ENCODE measurements at places on chromosomes 1 and 21. TPM values are rescaled to one million over a fixed set of nuclear protein-coding genes. Genes with fewer than 3 reads are reported as not detected.

DNA sequence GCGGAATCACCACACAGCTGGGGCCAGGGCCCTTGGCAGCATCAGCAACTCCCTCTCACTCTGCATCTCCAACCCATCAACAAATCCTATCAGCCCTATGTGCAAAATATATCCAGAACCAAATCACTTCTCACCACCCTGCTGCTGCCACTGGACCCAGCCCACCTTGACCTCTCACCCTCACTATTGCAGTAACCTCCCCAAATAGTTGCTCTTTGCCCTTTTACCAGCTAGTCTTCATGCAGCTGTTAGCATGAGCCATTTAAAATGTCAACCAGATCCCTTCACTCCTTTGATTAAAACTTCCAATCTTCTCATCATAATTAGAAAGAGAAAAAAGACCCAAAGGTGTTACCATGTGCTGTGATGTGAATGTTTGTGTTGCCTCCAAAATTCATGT is 155.7 kb upstream of the IRF2BP2 start:
- DNase-seq = no peak

GRCh38 chr21:31107871-31108270 is 69.6 kb upstream of the KRTAP19-8 start:
- DNase-seq = no peak

- DNase-seq = no peak
These were observed 37.2 kb downstream of the ETNK2 start for GRCh38 chr1:204114606-204115005.

The HHIPL2 gene
- 0.97 TPM for total RNA-seq

DNA sequence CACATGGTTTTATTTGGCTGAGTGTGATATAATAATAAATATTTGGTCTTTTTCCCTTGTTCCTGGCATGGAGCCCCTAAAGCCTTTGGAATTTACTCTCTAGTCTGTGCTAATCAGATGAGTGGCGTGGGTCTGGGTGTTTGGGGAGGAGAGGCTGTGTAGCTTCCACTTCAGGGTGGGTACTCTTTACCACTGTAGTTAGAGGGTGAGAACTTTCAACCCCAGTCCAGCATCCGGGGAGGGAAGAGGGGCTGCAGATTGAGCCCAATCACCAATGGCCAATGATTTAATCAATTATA is 20.0 kb downstream of the USP25 start:
- no peak for DNase-seq
